Skeletal muscle cell (primary cell): ENCODE measurements at places on chromosomes 2 and 18.

DNA sequence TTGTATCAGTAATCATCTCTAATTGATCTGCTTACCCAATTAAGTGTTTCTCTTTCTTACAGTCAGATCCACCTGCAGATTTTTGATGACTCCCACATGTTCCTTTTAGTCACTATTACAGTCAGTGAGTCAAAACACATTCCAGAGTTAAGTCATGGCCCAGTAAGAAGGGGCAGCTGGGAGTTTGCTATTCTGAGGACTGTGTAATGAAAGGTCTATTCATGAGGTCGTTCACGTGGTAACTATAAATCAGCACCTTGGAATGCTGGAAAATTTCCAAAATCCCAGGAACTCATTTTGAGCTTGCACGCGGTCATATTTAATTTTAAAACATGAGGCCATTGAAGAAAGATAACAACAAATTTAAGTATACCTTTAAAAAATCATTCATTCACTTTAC is 252.5 kb downstream of the XIRP2 start:
- DNase-seq, result peak; percentile 91

DNA sequence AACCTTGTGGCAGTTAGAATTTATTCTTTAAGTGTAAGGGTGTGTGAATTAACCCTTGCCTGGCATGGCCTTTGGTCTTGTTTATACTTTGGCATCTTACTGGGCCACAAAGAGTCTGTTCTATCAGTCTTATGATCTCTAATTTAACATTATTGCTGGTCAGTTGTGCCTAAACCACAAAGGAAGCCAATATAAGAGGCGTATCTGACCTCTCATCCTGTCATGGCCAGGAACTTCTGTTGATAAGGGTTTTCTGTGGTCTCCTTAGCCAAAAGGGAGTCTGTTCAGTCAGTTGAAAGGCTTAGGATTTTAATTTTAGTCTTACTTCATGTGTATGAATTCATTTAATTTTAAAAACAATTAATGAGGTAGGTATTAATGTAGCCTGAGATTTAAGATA is 127.2 kb downstream of the LRRTM4 start:
- no peak for DNase-seq

- DNase-seq, result no peak
Measured at GRCh38 chr18:11496526-11497172, 112.7 kb upstream of the SLC35G4 start.

DNA sequence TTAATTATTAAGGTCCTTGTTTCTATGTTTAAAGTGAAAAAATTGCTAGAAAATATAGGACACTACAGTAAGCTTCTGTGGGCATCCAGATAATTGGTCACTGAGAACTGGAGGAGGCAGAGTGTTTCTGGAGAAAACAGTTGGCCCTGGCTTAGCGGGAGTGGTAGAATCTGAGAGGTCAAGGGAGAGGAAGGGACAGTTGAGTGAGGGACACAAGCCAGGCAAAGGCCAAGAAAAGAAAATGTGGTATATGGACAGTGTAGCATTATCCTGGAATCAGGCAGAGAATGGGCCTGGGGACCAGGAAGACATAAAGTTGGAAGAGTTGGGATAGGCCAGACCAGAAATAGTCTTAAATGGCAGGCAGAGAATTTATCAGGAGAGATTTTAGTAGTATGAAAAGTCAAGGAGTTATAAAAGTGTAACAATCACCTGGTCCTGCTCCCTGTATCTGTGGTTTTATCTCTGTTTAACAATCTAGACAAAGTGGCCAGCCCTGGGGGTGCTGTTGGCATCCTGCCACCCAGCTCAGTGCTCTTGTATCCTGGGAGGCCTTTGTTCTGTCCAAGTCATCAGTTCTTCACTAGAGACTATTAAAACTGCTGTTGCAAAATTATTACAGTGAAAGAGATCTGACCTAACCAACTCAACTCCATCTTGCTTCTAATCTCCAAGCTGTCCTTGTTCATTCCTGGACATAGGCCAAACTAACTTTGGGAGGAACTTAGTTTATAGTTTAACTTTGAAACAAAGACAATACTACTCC is 15.4 kb upstream of the MSGN1 start:
- DNase-seq, result no peak

- no peak for DNase-seq
Measured at GRCh38 chr2:203164311-203164935, 74.4 kb upstream of the CYP20A1 start.

GRCh38 chr18:68233018-68233417 is 481.9 kb downstream of the TMX3 start:
- DNase-seq, result no peak

DNA sequence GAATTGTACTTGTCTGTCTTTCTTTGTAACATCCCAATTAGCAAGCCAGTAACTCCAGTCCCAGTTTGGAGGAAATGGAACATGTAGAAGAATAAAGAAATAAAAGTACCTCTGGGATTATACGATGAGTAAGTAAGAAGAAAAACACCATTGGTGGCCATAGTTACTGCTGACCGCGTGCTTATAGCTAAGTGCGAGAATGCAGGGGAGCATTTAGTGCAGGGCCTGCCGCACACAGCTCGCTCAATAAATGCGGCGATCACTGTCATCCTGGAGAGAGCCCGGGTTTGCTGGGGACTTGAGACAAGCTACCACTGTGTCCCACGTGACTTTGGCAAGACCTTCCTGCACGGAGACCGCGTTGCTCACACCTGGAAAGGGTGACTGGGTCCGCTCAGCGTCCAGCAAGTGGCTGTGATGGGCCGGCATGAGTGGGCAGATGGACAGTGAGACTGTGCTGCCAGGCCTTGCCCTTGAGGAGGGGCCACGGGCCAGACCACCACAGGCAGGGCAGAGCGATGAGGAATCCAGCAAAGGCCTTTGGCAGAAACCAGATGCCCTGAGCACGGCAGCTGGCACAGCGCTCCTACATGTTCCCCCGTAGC is 54.8 kb downstream of the ADI1 start:
- DNase-seq, result no peak

GRCh38 chr2:234404957-234405356 is 91.9 kb downstream of the ARL4C start:
- DNase-seq, result no peak

DNA sequence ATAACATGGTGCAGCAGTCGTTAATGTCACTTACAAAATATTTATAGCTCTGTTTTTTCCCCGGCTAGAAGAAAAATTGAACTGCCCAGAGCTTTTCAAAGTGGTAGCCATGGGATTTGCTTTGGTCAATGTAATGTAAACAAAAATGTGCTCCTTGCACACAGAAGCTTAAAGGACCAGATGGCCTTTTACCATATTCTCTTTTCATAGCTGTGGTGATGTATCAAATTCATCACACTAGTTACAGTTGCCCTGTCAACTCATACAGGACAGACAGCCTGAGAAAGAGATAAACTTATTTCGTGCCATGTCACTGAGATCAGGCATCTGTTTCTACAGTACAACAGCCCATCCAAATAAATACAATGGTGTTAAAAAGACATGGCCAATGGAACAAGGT is 368.1 kb upstream of the CDH19 start:
- DNase-seq, result no peak
